Stimulated activated CD4-positive, alpha-beta T cell treated with anti-CD3 and anti-CD28 coated beads, Interleukin-12 subunit alpha, Interleukin-12 subunit beta, amount 100 ng/mL, for 24 hours (primary cell): ENCODE measurements at places on chromosomes 1 and 21.

- no peak for DNase-seq
These were observed 10.5 kb downstream of the RAB4A start for GRCh38 chr1:229281339-229281926.

DNA sequence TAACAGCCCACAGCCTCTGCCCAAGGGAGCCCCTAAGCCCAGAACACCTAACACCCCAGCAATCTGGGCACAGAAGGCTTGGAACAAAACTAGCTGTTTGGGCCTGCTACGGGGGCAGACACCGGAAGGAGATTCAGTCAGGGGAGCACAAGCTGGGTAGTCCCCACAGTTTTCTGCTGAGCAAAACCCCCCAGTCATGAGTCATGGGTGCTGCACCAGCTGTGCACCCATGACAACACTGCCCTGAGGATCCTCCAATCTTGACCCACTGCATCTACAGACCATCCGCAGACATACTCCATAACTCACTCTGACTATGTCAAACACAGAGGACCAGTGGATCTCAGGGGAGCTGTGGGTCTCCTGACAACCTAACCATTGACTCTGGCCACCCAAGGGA lies 105.1 kb downstream of the LRIG2 start:
- DNase-seq = no peak

- no peak for DNase-seq
These were observed 16.3 kb downstream of the ACBD6 start for GRCh38 chr1:180486092-180486491.

DNA sequence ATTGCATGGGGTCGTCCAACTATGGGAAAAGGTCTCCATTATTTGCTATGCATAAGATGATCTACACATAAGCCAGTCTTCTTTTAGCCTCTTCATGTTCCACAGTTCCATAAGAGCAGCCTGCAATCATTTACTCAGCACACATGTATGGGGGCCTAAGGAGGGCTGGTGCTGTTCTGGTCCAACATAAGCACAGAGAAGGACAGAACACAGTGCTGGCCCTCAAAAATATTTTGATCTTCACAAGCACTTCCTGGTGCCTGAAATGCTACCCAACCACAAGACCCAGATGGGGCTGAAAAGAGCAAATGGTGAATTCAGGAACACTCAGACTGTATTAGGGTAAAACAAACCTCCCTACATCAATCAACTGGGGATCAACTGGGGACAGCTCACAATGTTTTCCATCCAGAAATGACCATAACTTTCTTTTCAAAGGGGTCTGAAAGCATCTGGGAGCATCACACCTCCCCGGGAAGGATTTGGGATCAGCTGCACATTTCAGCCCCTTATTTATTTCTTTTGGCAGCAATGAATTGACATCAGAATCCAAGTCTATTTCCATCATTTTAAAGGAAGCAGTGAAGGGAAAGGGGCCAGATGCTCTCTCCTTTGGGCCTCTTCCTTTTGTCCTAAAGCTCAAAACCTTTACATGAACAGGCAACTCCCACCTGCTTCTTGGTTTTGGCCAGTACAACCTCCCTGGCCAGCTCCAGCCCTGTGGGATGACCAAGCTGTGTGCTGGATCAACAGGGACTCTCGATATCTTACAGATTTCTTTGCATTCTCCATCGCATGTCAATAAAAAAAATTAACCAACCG lies 45.7 kb downstream of the KCNN3 start:
- no peak for DNase-seq

DNA sequence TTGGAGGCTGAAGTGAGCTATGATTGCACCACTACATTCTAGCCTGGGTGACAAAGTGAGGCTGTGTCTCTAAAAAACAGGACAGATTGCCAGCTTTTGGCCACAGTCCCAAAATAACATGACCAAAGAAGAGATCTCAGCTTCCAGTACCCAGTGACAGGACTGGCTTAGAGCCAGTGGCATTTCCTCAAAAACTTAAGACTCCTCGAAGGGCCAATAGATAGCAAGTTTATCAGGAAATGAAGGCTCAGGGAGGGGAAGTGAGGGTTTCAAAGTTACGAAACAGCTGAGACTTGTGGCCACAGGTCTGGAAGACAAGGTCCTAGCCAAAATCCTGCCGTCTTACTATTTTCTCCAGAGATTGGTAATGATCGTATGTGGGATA lies 6.3 kb upstream of the TMEM39B start:
- DNase-seq = no peak

DNA sequence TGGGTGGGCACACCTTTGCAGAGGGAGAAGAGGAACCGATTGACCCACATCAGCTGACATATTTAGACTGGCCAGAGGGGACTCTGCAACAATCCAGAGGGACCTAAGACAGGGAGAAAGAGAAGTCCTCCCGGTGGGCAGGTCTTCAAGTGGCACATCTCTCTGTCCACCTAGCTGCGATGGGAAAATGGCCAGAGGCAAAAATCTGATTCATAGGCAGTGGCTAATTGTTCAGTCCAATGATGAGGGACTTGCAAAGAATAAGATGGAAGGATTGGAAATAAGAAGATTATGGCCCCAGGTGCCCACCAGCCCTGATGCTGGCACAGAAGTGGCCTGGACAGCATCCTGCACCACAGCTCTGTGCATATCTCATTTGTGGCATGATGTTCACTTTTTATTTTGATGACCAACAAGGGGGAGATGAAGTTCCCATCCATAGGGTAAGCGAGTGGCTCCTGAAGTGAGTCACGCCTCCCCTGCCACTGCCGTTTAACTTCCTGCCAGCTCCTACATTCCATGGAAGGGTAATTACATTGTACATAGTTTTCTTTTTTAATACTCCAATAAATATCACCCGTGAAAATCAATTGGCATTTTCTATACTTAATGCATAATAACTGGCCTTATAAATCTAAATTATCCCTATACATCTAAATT lies 659.6 kb downstream of the MATN1 start:
- DNase-seq = no peak
